ENCODE measurements at places on chromosomes 2 and 18. TPM values are rescaled to one million over a fixed set of nuclear protein-coding genes. Genes with fewer than 3 reads are reported as not detected.

DNA sequence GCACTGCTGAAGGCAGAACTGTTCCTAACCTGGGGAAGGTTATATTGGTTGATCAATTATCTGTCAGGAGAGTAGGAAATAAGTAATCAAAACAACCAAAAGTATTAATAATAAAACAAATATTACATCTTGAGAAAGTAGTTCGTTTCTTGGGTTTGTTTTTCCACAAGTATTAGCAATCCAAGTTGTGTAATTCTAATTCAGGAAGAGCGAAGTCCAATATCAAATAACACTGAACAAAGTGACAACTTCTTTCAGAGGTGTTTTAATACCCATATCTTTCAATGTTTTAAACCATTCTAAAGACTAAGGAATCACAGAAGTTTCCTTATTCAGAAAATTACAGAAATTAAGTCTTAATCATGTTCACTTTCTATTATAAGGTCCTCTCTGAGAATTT, 34.6 kb upstream of the NFU1 start:
- DNase-seq: no peak

- DNase-seq: no peak
These were observed 590 bp downstream of the IFIH1 start for GRCh38 chr2:162317861-162318327.

DNA sequence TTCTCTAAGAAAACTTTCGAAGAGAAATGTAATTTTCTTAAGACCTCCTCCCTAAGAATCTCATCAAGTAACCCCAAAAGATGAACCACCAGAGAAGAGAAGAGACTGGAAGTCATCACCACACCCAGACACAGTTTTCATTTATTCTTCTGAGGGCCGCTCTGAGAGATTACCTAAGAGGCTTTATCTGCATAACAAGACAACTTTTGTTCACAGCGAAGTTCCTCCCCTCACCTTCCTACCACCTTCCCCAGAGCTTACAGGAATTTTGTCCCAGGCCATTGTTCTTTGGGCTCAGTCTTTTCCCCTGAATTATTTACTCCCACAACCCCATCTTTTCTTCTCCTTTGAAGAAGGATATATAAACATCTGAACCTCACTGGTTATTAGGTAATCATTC, 92.8 kb downstream of the AKAIN1 start:
- no peak for DNase-seq

- DNase-seq: no peak
These were observed 47.6 kb downstream of the GNAL start for GRCh38 chr18:11736656-11737055.

DNA sequence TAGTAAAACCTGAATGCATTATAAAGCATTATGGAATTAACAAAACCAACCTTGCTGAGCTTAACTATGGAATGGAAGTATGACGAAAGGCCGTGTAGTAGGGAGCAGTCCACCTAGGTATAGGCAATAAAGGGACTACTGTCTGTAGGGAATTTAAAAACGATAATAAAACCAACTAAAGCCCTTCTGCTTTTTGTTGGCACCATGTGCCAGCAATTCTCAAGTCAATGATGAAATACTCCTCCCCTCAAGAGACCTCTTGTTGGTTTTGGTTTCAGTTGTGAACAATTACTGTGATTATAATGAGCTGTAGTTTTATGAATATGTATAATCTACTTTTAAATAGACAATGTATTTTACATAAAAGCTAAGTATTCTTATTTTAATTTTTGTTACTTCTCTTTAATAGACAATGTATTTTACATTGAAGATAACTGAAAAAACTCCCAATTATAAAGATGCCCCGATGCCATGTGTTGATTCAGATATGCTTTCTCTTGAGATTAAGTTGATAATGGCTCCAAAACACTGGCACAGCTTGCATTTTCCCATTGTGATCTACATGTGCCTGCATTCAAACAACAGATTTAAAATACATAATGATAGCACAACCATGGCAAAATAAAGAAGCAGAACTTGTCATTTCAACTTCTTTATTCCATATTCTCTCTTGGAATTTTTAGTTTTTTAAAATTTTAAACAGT, 55.5 kb upstream of the ZDBF2 start:
- DNase-seq: no peak

GRCh38 chr2:161332371-161332967, 24.2 kb downstream of the PSMD14 start:
- DNase-seq: no peak

DNA sequence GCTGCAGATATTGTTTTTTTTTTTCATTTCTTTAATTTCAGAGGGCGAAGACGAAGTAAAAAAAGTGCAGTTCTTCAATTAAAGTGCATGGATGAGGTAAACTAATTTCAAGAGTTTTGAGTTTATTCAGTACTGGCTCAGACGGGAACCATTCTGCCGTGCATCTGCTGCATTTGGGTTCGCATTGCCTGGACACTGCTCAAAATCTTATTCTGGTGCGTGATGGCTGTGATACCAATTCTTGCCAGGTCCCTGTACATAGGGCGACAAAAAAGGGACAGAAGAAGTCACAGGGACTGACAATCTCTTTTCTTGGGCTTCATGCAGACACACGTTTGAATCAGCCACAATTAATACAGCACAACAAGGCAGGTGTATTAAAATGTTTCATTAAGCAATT, 146.2 kb downstream of the EPHA4 start:
- DNase-seq: no peak

DNA sequence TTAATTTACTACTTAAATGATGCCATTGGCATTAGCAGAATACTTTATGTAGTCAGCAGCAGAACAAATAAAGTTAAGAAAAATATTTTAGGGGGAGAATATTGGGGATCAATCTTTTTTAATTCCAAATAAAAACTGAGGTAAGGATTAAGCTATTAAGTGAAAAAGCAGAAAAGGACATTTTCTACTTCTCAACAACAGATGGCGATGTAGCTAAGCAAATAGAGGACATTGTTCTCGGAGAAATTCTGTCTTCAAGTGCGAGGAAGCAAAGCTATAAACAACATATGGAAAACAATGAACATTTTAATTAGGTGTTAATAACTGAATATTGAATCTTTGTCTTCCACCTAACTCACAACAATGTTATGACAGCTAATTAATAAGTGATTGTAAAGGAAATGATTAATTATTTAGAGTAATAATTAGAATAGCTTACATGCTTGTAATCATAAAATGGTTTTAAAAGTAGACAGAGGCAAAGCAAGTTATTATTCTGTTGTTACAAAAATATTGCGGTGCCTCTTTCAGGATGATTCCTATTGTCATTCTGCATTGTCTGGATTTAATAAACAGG, 32.9 kb upstream of the CCDC93 start:
- DNase-seq: no peak

DNA sequence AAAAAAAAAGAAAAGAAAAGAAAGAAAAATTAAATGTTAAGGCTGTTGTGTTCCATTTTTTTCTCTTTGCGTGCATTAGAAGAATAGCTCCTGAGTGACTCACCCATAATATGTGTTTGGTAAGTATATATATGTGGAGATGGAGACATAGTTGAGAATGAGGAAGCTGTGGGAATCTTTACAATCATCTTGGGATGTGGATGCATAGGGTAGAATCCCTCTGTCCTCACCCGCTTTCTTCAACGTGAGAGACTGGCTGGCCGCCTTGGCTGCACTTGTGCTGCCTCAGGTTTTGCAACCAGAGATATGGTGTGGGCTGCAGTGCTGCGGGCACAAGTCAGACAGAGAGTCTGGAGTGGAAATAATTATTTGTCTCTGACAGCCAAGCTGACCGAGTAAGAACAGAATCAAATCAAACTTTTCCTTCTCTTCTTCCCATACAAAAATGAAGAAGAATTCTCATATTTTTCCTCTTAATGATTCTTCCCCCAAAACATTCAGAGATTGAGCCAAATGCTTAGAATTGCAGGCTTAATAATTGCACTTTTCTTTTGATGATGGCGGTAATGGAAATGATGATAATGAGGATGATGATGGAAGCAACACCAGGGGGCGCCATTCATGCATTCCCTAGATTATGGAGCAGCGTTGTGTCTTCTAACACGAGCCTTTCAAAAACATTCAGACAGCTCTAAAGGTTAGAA, 48.5 kb downstream of the SERPINB7 start:
- DNase-seq: no peak

- no peak for DNase-seq
These were observed 88.5 kb downstream of the SH3RF3 start for GRCh38 chr2:109217362-109218086.

GRCh38 chr2:174117951-174118930, 130.1 kb downstream of the OLA1 start:
- DNase-seq: no peak

- DNase-seq: no peak
These were observed 1.8 kb downstream of the TSPYL6 start for GRCh38 chr2:54254180-54254579.

RPRM gene
- total RNA-seq: 0.90 TPM

GCG gene
- not detected for total RNA-seq

GALNT13 gene
- 6.2 TPM for total RNA-seq

GRCh38 chr2:43609290-43609918, 13.6 kb upstream of the THADA start:
- no peak for DNase-seq

- DNase-seq: no peak
These were observed 33.9 kb downstream of the CD8B2 start for GRCh38 chr2:106521016-106521415.

DNA sequence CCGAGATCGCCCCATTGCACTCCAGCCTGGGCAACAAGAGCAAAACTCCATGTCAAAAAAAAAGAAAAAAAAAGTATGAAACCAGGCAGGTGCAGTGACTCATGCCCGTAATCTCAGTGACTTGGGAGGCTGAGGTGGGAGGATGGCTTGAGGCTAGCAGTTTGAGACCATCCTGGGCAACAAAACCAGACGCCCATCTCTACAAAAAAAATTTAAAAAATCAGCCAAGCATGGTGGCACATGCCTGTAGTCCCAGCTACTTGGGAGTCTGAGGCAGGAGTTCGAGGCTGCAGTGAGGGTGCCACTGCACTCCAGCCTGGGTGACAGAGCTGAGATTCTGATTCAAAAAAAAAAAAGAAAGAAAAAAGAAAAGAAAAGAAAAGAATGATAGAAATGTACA, 277.8 kb downstream of the MYCN start:
- DNase-seq: no peak

GRCh38 chr18:2518473-2518872, 52.8 kb downstream of the METTL4 start:
- no peak for DNase-seq

SLC5A7 gene
- total RNA-seq: not detected

TMEFF2 gene
- 0.19 TPM for total RNA-seq

DNAH7 gene
- 1.4 TPM for total RNA-seq

ADCYAP1 gene
- 0.60 TPM for total RNA-seq

DNA sequence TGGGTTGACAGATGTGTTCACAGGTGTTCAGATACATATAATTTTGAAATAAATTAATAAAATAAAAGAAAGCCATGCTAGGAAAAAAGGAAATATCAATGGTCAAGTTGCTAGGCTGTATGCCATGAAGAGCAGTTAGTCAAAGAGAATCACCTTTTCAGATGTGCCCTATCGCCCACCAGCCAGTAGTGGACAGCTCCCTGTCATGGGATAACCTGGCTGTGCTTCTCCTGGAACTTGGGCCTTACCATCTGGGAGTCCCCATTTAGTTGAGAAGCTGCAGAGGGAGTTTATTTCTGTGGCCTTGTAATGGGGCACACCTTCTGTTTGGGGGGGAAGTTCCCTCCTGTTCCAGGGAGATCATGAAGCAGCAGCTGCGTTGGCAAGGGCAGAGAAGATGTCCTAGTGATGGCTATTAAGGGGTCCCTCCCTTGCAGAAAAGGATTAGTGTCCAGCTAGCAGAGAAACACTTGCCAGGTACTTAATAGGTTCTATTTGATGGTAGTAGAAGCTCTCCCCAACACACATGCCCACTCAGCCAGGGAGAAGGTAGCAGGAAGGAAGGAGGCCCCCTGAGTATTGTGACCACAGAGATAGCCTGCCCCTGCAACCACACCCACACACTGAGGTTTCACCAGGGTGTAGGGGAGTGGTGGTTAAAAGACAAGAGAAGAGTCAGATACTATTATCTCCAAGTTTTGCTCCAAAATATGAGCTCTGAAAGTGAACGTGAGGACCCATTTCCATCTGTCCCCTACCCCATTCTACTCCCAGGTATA, 117.7 kb downstream of the B3GNT2 start:
- DNase-seq: no peak

DNA sequence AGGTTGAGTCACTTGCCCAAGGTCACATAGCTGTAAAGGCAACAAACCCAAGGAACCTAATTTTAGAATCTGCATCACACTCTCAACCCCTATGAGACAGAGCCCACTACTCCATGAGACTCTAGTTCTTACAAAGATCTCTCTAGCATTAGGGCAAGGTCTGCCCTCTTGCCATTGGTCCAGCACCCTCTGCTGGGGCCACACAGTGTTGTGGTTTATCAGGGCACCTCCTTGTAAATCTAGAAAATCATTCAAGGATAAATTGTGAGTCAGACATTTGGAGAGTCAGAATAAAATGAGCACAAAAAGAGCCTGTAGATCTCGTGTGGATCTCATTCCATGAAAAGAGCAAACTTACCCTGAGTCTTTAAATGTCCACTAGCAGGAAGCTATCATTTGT, 91.2 kb downstream of the SLC8A1 start:
- DNase-seq: no peak

GRCh38 chr18:46429130-46429529, 227.9 kb downstream of the LOXHD1 start:
- DNase-seq: no peak

ANKRD36 gene
- total RNA-seq: 26.8 TPM

- DNase-seq: no peak
These were observed 150.5 kb downstream of the MYO5B start for GRCh38 chr18:50044402-50044801.

SLC14A1 gene
- total RNA-seq: 1.4 TPM

DNA sequence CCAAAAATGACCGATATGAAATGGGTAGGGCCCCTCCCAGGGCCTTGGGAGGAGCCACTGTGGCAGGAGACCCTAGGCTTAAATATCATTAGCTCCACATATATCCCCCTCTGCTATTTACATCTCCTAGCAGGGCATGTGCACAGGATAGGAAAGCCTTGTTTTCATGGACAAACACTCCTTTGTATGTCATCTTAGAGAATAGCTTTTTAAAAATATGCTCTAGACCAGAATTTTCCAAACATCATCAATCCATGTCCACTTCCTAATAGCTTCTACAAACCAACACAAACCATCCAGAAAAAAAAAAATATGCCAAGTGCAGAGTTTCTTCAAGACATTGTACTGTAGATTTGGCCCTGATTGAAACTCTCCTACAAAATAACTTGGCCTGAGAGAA, 10.8 kb downstream of the DAPL1 start:
- no peak for DNase-seq

GRCh38 chr2:95006588-95006987, 18.9 kb upstream of the MAL start:
- peak; percentile 38 for DNase-seq

All from posterior vena cava (tissue), 2 donors.